ENCODE measurements at places on chromosomes 11 and 22. TPM values are rescaled to one million over a fixed set of nuclear protein-coding genes. Genes with fewer than 3 reads are reported as not detected.

GRCh38 chr11:32821917-32822560, 7.7 kb upstream of the PRRG4 start:
- no peaks in the 10 kb centered on the region for H3K36me3 ChIP-seq
- H3K27me3 ChIP-seq, result no peaks in the 10 kb centered on the region
- no peak overlapping the region for H3K4me3 ChIP-seq
- H3K27ac ChIP-seq, result no peak overlapping the region
- no peak for DNase-seq

GRCh38 chr11:116454020-116454645, 318.7 kb downstream of the BUD13 start:
- H3K4me3 ChIP-seq, result no peak overlapping the region
- H3K27ac ChIP-seq, result no peak overlapping the region
- H3K27me3 ChIP-seq, result peaks cover 28% of the 10 kb centered on the region
- no peaks in the 10 kb centered on the region for H3K36me3 ChIP-seq
- H3K4me1 ChIP-seq, result no peaks in the 10 kb centered on the region

SLC22A25 gene
- not detected for total RNA-seq

KCNJ1 gene
- not detected for total RNA-seq

DNA sequence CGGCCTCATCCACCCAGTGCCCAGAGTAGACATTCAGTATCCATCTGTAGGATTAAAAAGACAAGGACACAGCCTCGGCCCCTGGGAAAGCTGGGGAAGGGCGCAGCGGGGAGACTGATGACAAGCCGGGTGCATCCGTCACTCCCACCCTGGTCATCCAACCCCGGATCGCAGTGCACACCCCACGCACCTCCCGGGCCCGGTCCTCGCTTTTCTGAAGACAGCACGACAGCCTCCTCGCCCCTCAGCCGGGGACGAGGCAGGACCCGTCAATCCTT, 1.1 kb downstream of the FCHSD2 start:
- peak overlapping the region; percentile 98 for H3K27ac ChIP-seq
- peak overlapping the region; percentile 94 for H3K4me3 ChIP-seq
- no peaks in the 10 kb centered on the region for H3K27me3 ChIP-seq

DNA sequence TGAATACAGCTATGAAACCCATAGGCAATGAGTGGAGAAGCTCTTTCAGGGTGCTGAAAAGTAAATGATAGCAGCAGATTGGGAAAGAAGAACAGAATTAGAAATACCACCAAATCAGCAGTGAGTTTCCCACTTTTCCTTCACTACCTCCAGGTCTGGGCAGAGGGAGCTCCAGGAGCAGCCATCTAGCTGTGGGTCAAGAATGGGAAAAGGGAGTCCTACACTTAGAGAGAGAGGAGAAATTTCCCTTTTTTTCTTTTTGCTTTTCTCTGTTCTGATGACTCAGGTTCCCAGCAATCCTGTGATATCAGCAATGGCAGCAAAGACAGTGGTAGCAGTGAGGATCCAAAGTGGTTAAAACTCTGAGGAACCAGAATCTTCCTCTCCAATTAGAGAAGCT, 263.9 kb downstream of the NXPE2 start:
- H3K27me3 ChIP-seq, result no peaks in the 10 kb centered on the region
- H3K27ac ChIP-seq, result no peak overlapping the region
- no peak for DNase-seq
- no peaks in the 10 kb centered on the region for H3K36me3 ChIP-seq
- H3K4me3 ChIP-seq, result no peak overlapping the region
- H3K4me1 ChIP-seq, result no peaks in the 10 kb centered on the region

GRCh38 chr11:111526501-111526900, 11.9 kb downstream of the HOATZ start:
- no peak overlapping the region for H3K4me3 ChIP-seq
- H3K36me3 ChIP-seq, result no peaks in the 10 kb centered on the region
- no peak overlapping the region for H3K27ac ChIP-seq
- no peaks in the 10 kb centered on the region for H3K4me1 ChIP-seq

- peaks cover 3% of the 10 kb centered on the region for H3K27me3 ChIP-seq
- no peak overlapping the region for H3K4me3 ChIP-seq
- H3K36me3 ChIP-seq, result no peaks in the 10 kb centered on the region
- no peak for DNase-seq
These were observed 25.8 kb upstream of the LMO1 start for GRCh38 chr11:8289492-8289918.

GRCh38 chr11:20036626-20037335, 123.5 kb downstream of the DBX1 start:
- H3K36me3 ChIP-seq, result peaks cover 19% of the 10 kb centered on the region
- no peak overlapping the region for H3K4me3 ChIP-seq

DNA sequence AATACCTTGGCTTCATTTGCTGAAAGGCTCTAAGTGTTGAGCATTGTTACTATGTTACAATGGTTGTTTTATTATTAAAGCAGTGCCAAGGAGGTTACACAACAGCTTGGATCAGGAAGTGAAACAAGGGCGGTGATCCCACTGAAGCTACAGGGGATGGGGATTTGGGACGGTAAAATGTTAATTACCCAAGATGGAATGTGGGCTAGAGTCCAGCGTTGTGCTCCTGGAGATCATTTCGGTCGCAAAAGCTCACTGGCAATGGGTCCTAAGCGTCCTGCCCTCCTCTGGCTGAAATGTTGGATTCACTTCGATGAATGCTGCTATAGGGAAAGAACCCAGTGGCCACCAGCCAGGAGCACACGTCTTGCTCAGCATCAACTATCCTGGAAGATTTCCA, 48.3 kb downstream of the FAM83F start:
- H3K27ac ChIP-seq, result peak overlapping the region; percentile 95
- H3K4me1 ChIP-seq, result peaks cover 57% of the 10 kb centered on the region

OR52H1 gene
- not detected for total RNA-seq

DNA sequence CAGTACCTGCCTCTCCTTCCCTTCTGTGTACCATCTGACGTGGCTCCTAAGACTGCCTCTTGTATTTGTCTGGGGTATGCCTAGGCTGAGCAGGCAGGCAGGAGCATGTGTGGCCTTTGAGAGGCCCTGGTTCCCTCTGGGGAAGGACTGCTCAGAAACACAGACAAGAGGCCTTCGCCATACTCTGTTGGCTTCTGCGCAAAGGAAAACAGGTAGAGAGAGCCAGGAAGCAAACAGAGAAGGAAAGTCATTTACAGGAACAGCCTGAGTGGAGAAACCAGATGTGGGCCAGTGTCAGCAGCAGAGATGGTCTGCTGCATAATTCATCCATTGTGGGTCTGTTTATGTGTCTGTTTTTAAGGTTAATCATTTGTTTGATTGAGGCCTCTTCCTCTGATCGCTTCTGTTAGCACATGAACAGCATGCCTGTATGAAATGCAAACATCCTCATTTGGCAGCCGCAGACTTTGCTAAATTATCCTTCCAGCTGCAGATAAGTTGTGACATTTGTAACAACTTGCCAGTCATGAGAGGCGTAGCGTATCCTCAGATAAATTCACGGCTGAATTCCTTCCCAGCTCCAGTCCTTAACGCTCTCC, 119.4 kb downstream of the GALNT18 start:
- DNase-seq, result no peak
- H3K27me3 ChIP-seq, result no peaks in the 10 kb centered on the region
- H3K36me3 ChIP-seq, result no peaks in the 10 kb centered on the region
- peaks cover 59% of the 10 kb centered on the region for H3K4me1 ChIP-seq
- H3K27ac ChIP-seq, result peak overlapping the region; percentile 47

- peak overlapping the region; percentile 2 for H3K4me3 ChIP-seq
- peak overlapping the region; percentile 85 for H3K27ac ChIP-seq
- H3K36me3 ChIP-seq, result peaks cover 15% of the 10 kb centered on the region
- H3K4me1 ChIP-seq, result peaks cover 80% of the 10 kb centered on the region
These were observed 24.2 kb downstream of the MED15 start for GRCh38 chr22:20531404-20532201.

GRCh38 chr11:117743121-117743815, 53.7 kb downstream of the DSCAML1 start:
- peaks cover 12% of the 10 kb centered on the region for H3K27me3 ChIP-seq
- H3K4me1 ChIP-seq, result no peaks in the 10 kb centered on the region
- no peak for DNase-seq
- H3K4me3 ChIP-seq, result no peak overlapping the region
- H3K27ac ChIP-seq, result no peak overlapping the region

DNA sequence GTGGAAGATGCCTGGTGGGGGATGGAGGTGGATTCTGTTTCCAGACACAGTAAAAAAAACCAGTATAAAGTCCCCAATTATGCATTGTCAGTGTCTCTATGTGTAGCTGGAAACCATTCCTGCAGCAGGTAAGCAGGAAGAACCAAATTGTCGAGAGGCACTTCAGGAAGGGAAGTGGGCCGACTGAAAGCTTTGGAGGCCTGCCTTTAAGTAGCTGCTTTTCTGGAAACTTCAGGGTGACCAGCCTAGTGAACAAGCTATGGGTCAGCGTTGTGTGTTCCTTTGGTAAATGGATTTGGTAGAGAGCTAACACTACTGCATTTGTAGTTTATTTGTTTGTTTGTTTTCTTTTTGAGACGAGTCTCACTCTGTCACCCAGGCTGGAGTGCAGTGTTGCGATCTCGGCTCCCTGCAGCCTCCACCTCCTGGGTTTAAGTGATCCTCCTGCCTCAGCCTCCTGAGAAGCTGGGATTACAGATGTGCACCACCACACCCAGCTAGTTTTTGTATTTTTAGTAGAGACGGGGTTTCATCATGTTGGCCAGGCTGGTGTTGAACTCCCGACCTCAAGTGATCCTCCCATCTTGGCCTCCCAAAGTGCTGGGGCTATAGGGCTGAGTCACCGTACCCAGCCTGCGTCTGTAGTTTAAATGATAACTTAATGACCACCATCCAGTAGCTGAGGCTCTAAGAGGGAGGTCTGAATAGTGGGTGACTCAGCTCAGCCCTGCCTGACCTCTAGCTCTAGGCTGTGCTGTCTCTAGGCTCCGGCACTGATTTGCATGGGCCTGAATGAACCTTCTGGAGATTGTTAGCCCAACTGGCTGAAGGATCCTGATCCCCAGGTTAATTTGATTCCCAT, 12.8 kb downstream of the PTPRJ start:
- no peak overlapping the region for H3K27ac ChIP-seq
- no peaks in the 10 kb centered on the region for H3K36me3 ChIP-seq
- H3K4me1 ChIP-seq, result peaks cover 33% of the 10 kb centered on the region
- no peaks in the 10 kb centered on the region for H3K27me3 ChIP-seq
- DNase-seq, result no peak
